ENCODE measurements at places on chromosomes 7 and 10.
A peak's percentile ranks its signal among the peaks of the same experiment; 100 is the strongest.

GRCh38 chr7:86339051-86339450, 304.7 kb upstream of the GRM3 start:
- no peak for DNase-seq

DNA sequence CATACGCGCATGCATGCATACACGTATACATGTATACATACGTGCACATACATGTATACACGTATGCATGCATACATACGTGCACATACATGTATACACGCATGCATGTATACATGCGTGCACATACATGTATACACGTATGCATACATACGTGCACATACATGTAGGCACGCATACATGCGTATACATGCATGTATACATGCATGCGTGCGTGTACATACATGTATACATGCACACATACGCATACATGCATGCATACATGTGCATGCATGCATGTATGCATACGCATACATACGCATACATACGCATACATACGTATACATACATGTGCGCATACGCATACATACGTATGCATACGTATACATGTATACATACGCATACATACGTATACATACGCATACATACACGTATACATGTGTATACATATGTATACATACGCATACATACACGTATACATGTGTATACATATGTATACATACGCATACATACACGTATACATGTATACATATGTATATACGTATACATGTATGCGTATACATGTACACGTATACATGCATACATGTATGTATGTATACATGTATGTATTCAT, 19.0 kb upstream of the MTURN start:
- DNase-seq: no peak

GRCh38 chr7:27098578-27099451, 3.0 kb upstream of the HOXA1 start:
- peak; percentile 23 for DNase-seq

DNA sequence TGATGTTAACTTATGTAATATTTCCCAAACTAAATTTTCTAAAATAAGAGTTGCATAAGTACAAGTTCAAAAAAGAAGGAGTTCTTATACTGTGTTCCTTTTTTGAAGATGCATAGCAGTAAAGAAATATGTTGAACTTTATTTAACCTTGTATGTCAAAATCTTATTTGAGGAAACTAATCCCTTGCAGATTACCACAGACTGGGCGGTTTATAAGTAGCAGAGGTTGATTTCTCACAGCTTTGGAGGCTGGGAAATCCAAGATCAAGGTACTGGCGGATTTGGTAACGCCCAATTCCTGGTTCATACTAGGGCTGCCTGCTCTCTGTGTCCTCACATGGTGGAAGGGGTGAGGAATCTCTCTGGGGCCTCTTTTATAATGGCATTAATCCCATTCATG, 68.5 kb downstream of the GNAT3 start:
- DNase-seq: no peak

DNA sequence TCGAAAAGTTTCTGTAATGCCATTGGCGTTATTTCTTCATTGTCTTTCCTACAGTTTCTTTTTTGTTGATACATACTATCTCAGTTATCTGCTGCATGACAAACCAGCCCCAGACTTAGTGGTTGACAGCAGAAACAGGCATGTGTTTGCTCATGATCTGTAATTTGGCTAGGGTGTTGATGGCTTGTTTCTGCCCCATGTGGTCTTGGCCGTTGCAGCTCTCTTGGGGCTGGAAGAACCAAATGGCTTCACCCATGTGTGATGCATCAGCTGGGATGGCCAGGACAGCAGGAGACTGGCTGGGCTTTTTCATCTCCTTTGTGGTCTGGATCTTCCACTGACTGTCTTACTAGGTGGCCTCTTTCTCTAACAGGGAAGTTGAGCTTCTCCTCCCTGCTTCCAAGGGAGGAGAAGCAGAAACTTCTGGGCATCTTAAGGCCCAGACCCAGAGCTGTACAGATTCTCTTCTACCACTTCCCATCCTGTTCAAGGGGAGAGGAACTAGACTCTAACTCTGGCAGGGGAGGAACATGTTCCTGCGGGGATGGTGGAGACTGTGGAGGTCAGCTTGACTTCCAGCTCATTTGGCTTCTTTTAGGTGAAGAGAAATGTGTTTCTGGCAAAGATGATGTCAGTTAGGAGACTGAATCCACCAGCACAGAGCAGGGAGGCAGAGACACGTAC, 89.3 kb downstream of the FANK1 start:
- no peak for DNase-seq

- peak; percentile 38 for DNase-seq
These were observed 41.6 kb upstream of the LYZL2 start for GRCh38 chr10:30671026-30671616.

GRCh38 chr7:27143023-27143949, at the start of gene HOXA5:
TSS of gene HOXA5 (minus strand) at chr7:27143681. CDS start at chr7:27143607, 74 bp downstream.
- no peak for DNase-seq

DNA sequence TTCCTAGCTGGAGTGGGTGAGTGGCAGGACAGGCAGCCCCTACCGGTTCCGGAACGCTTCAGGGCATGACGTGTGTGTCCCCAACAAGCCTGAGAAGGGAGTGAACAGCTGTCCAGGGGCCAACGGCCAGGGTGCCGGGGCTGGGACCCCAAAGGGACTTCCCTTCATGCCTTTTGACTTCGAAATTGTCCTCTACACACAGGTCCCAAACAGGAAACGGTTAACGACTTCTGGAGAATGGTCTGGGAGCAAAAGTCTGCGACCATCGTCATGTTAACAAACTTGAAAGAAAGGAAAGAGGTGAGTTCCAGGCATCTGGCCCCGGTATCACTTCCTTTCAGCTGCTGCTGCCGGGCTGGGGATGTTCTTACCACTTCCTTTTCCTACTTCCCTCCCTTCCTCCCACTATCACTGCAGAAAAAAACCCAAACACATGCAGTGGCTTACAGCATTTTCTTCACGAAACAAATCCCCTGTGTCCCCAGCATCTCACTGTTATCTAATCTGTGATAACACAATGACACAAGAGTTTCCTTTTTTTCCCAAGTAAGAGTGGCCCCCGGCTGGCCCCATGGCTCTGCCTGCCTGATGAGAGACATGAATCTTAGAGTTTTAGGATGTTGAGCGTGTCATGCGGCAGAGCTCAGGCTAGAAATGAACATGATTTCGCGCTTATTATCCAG, 63.2 kb downstream of the MKI67 start:
- no peak for DNase-seq

DNA sequence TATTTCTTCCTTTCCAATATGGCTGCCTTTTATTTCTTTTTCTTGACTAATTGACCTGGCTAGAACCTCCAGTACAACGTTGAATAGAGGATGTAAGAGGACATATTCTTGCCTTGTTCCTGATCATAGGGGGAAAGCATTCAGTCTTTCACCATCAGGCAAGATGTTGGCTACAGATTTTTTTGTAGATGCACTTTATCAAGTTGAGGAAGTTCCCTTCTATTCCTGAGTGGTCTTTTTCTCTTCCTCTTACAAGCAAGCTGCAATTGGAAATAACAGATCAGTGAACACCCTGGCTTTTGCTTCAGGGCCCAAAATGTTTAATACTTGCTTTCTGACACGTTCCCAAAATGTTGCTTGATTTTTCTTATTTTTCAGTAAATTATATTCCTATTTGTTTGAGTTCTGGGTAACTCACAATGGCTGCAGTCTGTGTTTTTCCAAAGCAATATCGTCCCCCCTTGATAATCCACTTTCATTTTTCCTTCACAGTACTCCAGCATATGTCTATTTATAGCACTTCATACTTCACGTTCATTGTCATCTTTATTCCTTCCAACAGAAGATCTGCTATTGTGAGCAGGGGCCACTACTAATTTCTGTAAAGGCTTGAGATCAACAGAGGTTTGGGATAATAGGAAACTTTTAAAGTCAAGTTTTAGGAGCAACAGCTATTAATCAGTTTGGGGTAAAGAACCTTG, 11.7 kb downstream of the CPEB3 start:
- DNase-seq: no peak

GRCh38 chr10:59537501-59537900, 172.1 kb downstream of the SLC16A9 start:
- DNase-seq: no peak

All from AG04449 (cell line).